ENCODE measurements at places on chromosomes 3 and 15. TPM values are rescaled to one million over a fixed set of nuclear protein-coding genes. Genes with fewer than 3 reads are reported as not detected.
A peak's percentile ranks its signal among the peaks of the same experiment; 100 is the strongest.

DNA sequence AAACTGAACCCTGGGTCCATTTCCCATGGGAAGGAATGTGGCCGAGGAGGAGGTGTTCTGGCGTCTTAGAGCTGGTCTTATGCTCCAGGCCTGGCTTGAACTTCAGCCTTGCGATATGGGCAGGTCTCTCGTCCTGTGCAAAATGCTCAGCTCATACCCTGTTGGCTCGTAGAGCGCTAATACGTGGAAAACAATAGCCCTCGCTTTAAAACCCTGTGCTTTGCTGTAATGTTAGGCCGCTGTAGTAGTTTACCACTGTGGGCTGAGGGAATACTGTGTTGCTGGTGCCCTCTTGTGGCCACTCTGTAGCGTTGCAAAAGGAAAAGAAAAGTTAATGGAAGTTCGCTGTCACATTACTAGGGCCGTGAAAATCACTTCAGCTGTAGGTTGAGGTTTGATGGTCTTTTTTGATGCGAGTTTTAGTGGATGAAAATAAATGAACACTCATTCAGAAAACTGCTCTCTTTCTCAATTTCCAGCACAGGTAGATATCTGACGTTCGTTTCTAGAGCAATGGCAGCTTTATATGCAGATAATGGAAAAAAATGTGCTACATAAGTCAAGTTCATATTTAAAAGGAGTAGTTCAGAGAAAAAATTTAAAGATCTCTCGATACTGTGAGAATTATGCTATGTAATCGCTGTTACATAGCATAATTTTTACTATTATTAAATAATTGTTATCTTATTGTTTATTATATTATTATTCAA, 92.9 kb downstream of the MCTP2 start:
- peak; percentile 52 for DNase-seq

- DNase-seq = no peak
Observed at GRCh38 chr3:143343944-143344343, 224.4 kb downstream of the CHST2 start.

DNA sequence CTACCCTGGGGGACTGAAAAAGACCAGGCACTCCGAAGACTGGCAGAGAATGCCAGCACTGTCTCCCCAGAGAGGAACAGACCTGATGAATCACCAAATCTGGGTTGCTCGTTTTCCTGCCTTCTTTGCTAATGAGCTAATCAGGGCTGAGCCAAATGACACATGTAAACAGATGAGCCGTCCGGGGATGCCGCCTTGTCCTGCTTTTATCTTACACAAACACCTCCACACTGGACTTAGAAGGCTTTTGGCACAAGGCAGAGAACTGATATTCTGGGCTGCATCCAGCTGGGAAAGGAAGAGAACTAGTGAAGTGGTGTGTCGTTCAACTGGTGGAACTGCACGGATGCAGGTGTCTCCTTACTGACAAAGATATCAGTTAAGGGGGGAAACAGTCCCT, 88.1 kb downstream of the MECOM start:
- peak; percentile 92 for DNase-seq

C3orf70 gene
- under 0.01 TPM for total RNA-seq

- no peak for DNase-seq
Observed at GRCh38 chr3:86815880-86816279, 175.1 kb downstream of the VGLL3 start.

GRCh38 chr15:67157521-67158252, 92.3 kb downstream of the SMAD3 start:
- DNase-seq = no peak

CPNE9 gene
- total RNA-seq = not detected

DNA sequence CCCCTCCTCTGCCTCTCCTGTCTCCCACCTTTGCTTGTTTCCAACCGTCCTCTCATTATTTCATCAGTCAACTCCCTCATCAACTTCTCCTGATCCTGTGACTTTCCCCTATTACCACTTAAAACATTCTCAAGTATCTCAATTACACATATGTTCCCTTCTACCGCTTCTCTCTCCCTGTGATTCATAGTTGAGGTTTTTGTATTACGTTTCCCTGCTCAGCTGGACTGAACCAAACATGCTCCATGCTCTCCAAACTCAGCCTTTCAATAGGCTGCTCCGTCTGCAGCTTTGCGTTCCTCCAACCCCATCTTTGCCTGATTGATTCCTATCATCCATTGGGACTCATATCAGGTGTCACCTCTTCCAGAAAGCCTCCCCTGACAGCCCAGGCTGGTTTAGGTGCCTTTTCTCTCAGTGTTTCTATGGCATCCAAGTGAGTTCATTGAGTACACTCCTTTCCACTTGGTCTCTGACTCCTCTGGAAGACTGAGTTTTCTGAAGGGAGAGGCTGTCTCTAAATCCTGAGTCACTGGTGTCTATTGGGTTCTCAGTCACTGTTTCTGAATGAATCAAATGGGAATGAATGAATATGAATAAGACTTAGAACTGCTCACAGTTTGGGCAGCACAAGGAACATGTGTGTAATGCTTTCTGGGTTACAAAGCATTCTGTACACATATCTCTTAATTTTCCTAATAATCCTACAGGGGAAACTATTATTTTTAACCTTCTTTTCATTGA, 56.4 kb downstream of the PLD1 start:
- peak; percentile 95 for DNase-seq

GRCh38 chr15:87227846-87228245, 1028.7 kb downstream of the NTRK3 start:
- DNase-seq = no peak

- no peak for DNase-seq
Observed at GRCh38 chr3:156445117-156446090, 109.5 kb downstream of the SSR3 start.

DGKG gene
- not detected for total RNA-seq

- DNase-seq = no peak
Observed at GRCh38 chr3:66572938-66573710, 72.3 kb upstream of the LRIG1 start.

DNA sequence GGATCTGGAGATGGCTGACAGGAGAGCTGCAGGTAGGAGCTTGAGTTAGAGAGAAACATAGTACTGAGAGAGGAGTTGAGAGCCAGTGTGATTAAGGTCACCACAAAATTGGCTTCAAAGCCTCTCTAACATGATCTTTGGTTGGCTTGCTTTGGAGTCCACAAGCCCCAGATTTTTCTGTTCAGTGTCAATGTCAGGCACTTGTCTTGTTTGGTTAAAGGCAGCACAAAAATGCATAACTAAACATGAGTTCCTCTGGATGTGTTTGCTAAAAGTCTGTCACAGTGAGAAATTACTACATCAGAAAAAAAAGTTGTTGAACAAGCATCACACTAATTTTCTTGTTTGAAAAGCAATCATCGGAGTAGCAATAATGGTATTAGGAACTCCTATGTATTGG, 440.5 kb downstream of the NTRK3 start:
- DNase-seq = no peak

- peak; percentile 45 for DNase-seq
Observed at GRCh38 chr3:18481946-18482548, 56.9 kb upstream of the SATB1 start.

MKRN2OS gene
- total RNA-seq = 2.1 TPM

CCR1 gene
- total RNA-seq = not detected

MED12L gene
- 0.13 TPM for total RNA-seq

DNA sequence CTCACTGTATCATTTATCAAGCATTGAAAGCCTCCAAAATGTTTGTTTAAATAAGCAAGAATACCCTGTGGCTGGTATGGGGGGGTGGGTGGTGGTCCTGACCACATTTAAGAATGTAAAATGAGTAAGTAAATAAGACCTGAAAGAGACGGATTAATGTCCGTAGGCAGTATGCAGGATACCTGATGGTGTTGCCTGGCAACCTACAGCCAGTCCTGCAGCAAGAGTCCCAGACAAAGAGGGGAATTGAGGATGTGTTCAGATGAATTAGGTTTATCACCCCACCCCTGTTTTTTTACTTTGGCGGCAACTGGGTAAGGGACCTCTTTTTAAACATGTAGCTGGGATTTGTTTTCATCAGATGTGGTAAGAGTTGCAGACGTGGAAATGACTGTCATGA, 99.8 kb upstream of the BFSP2 start:
- no peak for DNase-seq

- DNase-seq = no peak
Observed at GRCh38 chr3:194731506-194732073, 45.9 kb downstream of the FAM43A start.

- DNase-seq = no peak
Observed at GRCh38 chr3:156843071-156843808, 17.1 kb downstream of the LEKR1 start.

CNTN6 gene
- total RNA-seq = not detected

SPG21 gene
- 72.6 TPM for total RNA-seq

DNAH1 gene
- 1.2 TPM for total RNA-seq

DNA sequence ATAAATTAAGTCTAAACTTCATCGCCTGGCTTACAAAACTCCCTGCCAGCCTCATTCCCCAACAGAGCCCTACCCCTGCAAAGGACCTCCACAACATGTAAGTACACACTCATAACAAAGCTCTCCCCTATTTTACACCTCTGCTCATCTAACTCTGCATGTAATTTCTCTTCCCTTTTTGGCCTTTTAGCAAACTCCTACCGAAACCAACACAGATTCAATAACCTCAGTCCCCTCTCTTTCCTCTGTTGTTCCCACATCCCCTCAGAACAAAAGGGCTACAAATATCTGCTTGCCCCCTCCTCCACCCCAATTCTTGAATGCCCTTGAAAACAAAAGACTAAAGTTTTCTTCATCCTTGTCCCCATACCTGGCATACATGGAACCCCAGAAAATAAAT, 662 bp downstream of the UBL7 start:
- peak; percentile 8 for DNase-seq

- peak; percentile 30 for DNase-seq
Observed at GRCh38 chr15:67967871-67968431, 86.2 kb upstream of the PIAS1 start.

AHSG gene
- not detected for total RNA-seq

GRCh38 chr3:142944342-142944741, 19.1 kb downstream of the PAQR9 start:
- DNase-seq = no peak

GOLGA6L7 gene
- not detected for total RNA-seq

DNA sequence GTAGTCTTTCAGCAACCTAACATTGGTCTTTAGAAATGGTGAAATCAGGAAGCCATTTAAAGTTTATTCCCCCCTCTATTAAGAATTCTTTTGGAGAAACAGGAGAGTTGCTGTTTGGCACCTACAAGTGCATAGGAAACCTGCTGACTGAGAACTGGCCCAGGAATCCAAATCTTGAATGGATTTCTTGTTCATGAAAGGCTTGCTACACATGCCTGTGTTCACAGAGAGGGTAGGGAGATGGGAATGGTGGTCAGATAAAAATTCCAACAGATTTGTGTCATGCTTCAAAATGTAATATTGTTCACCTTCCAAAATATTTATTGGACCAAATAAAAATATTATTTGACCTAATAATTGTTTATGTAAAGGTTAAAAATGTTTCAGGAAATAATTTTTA, 24.2 kb upstream of the ZPLD1 start:
- DNase-seq = no peak

DNA sequence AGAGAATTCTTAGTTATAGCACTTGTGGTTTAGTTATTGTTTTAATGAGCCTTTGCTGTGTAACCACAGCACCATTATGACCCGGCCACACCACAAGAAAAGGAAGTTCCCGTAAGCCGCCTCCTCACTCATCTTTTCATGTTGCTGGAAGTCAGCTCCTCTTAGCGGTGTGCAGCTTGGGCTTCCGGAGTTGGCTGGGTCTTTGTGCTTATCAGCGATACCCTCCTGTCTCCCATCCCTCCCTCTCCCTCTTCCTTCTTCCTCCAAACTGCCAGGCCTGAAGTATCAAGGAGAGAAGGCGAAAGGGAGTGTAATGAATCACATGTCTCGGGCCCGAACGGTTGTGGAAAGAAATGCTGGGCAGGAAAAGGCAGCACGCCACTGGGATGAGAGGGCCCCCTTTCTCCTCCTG, 353.5 kb downstream of the MCTP2 start:
- DNase-seq = no peak

DNA sequence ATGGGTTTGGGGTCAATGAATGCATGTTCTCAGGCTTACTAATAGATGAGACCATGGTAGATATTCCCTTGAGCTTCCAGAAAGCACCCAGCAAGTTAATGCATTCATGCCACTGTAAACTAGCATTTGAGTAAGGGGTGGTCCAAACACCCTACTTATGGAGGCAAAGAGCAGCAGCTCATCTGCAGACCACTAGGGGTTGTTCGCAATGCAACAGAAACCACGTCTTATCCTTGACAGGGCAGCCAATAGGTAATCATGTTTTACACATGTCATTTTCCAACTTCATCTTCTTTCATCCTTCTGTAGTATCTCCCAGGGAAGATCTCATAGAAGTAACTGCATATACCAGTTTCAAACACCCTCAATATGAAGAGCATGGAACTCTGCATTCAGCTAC, 330.2 kb downstream of the RORA start:
- no peak for DNase-seq

GRCh38 chr15:96177279-96177678, 153.2 kb upstream of the NR2F2 start:
- no peak for DNase-seq

GRK7 gene
- not detected for total RNA-seq

GRCh38 chr3:157317895-157318294, 118.8 kb upstream of the PTX3 start:
- peak; percentile 7 for DNase-seq

- DNase-seq = no peak
Observed at GRCh38 chr3:2861920-2862319, 248.3 kb downstream of the IL5RA start.

RHCG gene
- total RNA-seq = 247 TPM

MRAS gene
- 3.2 TPM for total RNA-seq

- DNase-seq = peak; percentile 92
Observed at GRCh38 chr3:54882129-54882833, 45.6 kb downstream of the LRTM1 start.

DNA sequence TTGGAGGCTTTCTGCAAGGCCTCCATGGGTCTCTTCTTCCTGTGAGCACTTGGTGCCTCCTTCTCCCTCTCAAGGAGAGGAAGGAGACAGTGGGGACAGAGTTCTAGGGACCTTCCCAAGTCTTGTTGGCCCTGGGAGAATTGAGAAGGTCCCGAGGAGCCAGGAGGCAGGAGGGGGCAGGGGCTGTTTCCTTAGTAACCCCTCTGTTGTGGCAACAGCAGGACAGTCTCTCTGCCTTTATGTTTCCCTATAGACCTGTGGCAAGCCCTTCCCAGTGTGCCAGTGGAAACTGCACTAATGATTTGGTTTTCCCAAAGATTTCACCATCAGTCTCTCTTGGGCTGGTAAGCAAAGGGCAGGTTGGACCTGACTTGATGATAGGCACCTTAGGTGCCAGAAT, 87.8 kb upstream of the GALNT15 start:
- DNase-seq = no peak

SLC6A1 gene
- not detected for total RNA-seq

GRCh38 chr3:108281670-108282069, 14.7 kb upstream of the HHLA2 start:
- no peak for DNase-seq

- DNase-seq = peak; percentile 32
Observed at GRCh38 chr3:56303487-56303886, 164.8 kb downstream of the ERC2 start.
